Ammon's horn (tissue), 1 donor: ENCODE measurements at places on chromosomes 6 and 20.

DNA sequence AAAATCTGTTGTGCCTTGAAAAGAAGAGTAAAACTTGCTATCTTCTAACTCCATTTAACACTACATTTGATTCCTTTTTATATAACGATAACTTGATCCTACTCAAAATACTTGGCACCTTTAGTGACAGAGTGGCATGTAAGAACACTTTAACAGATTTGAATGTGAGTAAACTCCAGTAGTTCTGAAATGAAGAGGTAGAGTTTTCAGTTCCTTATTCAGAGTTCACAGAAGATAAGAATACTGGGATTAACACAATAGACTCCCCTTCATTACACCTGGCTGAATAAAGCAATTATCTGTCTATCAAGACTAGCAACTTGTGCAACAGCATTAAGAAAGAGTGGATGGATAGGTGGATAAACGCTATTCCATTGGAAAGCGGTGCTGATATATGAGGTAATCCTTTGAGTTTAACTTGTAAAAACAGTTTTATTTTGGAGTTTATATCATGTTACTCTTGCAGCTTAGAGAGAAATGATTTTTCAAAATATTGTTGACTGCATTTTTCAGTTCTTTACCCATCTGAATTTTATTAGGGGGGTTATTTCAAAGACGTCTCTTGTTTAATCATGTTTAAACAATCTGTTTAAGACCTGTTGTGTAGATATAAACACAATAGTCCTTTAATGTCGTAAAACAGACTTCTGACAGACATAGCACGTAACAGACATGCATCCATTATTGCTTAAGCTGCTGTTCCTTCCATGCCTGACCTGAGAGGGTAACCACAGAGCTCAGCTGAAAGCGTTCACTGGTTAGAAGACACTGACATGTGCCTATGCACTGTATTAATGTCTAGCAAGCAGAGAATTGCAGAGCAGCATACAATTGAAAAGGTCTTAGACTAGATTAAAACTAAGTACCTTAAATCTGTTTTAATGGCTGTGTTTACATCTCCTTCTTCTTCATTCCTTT lies 102.4 kb upstream of the SUPT3H start:
- peak; percentile 55 for DNase-seq

DNA sequence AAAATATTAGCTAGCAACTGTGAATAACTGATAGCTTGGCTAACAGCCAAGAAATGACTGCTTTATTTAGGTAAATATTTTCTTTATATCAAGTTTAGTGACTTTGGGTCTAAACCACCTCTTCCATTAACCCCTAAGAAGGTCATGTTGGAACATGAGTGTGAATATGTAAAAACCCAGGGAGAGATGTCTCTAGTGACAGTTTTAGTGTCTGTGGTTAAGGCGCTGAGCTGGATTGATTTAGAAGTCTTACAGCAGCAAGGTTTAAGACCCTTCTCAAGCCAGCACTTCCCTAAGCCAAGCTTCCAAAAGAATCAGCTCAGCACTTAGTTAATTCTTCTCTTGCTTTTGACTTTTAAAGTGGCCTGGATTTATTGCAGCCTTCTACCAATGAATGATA lies 11.4 kb upstream of the SIRT5 start:
- no peak for DNase-seq

DNA sequence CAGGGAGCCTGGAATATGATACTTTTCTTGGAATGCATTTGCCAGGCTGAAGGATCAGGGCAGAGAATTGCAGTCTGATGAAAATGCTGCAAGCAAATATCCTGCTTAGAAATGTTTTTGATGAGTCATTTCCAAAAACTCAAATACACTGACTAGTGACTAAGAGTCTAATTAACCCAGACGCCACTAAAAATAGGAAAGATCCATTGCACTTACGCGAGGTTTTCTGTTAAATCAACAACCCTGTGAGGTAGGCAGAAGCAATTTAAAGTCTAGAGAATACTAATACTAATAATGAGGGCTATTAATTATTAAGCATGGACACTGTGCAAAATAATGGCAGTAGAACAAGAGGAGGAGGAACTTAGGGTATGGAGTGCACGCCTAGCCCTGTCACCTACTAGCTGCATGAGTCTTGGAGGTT lies 130.1 kb upstream of the DOK5 start:
- no peak for DNase-seq

GRCh38 chr20:42483730-42484303 lies 705.9 kb downstream of the PTPRT start:
- peak; percentile 17 for DNase-seq

- peak; percentile 58 for DNase-seq
These were observed 62.2 kb upstream of the DDR1 start for GRCh38 chr6:30821862-30822784.

DNA sequence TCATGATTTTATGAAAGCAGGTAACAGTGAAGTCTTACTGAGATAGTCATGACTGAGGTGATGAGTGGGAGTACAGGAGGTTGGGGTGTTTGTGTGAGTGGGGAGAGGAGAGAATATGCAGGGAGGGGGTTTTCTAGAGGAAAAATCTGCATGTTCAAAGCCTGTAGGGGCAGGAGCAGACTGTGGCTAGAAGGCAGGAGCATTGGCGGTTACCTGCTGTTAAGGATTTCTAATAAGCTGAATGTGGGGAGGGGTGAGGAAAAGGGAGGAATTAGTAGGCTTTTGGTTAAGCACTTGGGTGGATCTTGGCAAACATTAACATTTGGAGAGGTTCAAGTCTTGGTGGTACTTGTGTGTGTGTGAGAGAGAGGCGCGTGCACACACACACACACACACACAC lies 70.8 kb downstream of the EYA4 start:
- DNase-seq, result no peak

- no peak for DNase-seq
These were observed 281.2 kb upstream of the SGK1 start for GRCh38 chr6:134599079-134599478.

- no peak for DNase-seq
These were observed 90.0 kb upstream of the BEND3 start for GRCh38 chr6:107205058-107205998.

GRCh38 chr6:126784161-126784790 lies 334.2 kb upstream of the RSPO3 start:
- DNase-seq, result no peak

DNA sequence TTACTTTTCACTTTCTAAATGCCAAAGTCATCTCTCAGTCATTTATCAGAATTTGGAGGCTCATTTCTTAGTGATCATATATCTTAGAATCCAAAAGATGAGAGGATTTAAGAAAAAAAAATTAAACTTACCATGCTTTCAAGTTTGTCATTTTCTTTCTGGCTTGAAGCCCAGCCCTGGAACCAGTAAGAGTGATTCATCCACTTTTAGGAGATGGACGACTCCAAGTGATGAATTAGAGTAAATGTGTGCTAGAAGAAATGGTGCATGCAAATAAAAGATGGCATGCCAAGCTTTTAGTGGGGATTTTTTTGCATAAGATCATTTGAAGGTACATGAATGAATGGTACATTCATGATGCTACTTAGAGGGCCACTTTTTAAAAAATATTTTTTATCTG lies 20.1 kb downstream of the PLCB1 start:
- DNase-seq, result no peak

- no peak for DNase-seq
These were observed 391.2 kb upstream of the MAP3K7 start for GRCh38 chr6:90978046-90978445.

DNA sequence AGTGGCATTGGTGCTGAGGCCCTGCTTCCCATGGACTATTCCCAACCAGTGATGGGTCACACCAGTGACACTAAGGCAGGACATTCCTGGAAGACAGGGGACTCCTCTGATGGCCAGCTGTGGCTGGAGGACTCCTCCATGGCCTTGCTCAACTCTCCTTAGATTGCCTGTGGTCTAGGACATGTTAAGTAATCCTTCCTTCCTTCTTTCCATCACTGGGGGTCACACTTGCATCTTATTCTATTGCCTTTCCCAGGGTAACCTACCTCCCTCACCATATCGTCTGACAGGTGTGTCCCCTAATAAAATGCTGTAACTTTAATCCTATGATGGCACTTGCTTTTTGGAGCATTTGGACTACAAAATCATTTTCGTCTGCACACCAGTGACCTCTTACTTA lies 24.5 kb upstream of the HLA-A start:
- no peak for DNase-seq

DNA sequence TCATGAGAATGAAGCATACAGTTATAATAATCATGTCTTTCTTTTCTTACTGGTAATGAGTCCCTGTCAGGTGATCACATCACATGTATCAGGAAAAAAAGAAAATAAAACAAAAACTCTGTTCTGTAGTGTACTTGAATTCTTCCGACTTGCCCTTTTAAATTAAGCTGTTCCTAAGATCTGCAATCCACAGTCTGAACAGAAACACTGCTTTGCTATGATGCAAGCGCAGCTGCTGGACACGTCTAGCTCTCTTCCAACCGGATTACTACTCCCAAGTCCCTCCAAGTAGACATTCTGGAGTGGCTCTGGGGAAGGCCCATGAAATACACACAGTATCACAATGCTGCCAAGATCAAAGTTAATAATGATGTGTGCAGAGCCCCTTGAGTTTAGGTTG lies 83.7 kb downstream of the FYN start:
- DNase-seq, result no peak

DNA sequence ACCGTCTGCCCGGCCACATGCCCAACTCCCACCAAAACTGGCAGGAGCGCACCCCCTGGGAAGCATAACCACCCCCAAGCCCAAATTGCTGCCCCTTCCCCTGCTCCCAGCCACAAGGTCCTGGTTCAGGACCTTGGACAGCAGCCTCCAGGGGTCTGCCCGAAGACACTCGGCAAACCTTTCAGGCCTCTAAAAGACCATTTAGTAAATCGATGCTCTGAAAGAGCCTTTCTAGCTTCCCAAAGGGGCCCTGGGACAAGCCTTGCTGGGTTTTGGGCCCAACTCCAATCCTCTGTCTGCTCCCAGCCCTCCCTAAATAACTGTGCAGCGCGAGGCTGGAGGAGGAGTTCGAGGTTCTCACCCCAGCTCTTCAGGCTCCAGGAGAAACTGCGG lies 30.5 kb downstream of the GRM4 start:
- DNase-seq, result no peak

DNA sequence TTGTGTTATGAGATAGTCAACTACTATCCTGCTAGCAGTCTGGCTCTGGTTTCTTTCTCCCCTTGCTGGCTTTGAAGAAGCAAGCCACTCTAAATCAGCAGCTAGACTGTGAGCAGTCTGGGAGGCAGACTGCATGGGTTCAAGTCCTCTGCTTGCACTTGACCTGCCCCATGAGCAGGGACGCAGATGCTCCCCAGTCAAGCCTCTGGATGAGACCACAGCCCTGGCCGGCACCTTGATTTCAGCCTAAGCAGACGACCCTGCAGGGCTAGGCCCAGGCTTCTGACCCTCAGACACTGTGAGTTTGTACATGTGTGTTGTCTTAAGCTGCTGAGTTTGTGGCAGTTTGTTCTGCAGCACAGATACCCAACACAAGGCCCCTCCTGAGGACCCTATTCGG lies 105.8 kb downstream of the SULF2 start:
- DNase-seq, result no peak

DNA sequence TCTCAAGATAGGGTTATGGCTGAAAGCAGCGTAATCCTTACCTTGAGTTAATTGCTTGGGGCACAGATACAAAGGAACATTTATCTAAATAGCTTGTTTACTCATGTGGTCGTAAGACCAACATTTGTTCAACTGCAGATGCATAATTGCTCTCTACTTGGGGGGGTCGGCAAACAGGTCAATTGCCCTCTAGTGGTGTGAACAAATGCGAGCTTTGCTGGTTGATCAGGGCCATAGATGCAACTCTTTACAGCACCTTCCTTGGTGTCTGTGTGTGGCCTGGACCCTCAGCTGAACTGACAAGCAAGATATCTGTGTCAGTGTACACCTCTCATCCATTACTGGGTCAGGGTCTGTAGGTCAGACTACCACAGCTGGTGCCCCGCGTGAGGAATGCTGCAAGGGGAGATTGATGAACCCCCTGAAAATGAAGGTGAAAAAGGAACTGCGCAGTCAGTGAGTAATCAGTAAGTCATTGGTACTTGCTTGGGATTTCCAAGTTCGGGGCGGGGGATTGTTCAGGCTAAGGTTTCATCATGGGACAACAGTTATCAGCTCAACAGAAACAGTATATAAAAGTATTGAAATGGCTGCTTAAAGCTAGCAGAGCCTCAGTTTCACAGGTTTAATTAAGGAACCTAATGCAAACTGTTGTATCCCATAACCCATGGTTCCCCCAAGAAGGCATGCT lies 24.0 kb downstream of the HLA-DPA1 start:
- DNase-seq, result no peak
